ENCODE measurements at places on chromosomes 6 and 20. TPM values are rescaled to one million over a fixed set of nuclear protein-coding genes. Genes with fewer than 3 reads are reported as not detected.

Gene TOX2
- total RNA-seq, result 6.1 TPM

Gene UNC5CL
- total RNA-seq, result 0.20 TPM

Gene VSX1
- total RNA-seq, result 0.32 TPM

Gene RAB44
- total RNA-seq, result not detected

Gene SIRPD
- total RNA-seq, result not detected

Gene SRPK1
- total RNA-seq, result 118 TPM

Gene PDYN
- total RNA-seq, result not detected

Gene PRICKLE4
- 0.30 TPM for total RNA-seq

Gene SIRPB2
- total RNA-seq, result not detected

Gene TBX18
- not detected for total RNA-seq

Gene HCRTR2
- not detected for total RNA-seq

Gene APOM
- 6.9 TPM for total RNA-seq

Gene NKX2-2
- 2.6 TPM for total RNA-seq
